ENCODE measurements at places on chromosomes 11 and 22.

DNA sequence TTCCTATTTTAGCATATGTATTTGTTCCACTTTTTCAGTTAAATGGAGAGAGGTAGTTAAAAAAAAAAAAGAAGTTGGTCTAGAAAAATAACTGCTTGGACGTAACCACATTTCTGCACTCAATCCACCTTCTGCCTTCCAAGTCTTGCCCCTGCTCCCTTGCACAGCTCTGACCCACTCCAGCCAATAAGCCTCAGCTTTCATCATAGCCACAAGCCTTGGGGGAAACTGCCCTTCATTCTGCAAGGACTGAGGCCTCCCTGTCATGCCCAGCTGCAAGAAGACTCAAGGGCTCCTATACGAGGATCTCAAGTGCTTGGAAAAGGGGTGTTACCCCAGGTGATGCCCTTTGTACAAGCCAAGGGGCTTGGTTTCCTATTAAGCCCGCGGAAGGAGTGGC lies 36.0 kb upstream of the OAF start:
- no peak for DNase-seq

GRCh38 chr22:42443240-42444076 lies 11.3 kb upstream of the NFAM1 start:
- no peak for DNase-seq

- no peak for DNase-seq
Measured at GRCh38 chr11:65645710-65646109, 7.8 kb downstream of the SIPA1 start.

DNA sequence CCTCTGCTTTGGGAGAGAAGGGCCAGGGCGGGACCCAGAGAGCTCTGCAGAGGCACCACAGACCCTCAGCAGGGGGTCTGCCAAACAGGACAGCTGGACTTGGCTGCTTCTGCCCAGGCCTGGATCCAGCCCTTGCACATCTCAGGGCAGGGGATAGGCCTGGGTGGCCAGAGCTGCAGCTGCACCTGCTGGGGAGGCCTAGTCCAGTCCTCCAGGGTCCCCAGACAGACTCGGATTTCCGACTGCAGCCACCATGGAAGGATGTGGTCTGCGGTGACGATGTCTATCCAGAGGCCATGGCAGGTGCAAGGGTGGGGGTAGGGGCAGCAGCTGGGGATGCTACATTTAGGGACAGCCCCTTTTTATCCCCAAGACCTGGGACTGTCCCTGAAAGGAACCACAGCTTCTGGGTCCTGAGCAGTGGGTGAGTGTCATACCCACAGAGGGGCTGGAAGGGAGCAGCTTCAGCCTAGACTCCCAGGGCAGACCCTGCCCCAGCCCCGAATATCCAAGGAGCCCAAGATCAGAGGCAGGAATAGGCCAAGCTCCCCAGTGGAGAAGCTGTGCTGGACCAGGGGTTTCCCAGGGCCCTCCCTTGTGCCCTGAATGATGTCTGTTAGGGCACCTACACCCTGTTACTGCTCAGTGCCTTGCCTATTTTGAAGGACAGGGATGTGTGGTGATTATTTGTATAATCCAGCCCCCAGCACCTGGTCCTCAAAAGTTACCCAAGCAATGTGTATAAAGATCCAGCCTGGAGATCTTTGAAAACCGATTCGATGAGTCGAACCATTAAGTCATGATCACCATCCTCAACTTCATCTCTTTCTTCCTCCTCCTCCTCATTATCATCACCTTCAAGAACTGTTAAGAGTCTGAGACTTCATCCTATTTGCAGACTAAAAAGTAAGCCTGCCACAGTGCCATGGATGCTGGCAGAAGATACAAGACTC lies 2.5 kb upstream of the IGLL5 start:
- no peak for DNase-seq

GRCh38 chr11:29485641-29486040 lies 531.2 kb downstream of the KCNA4 start:
- DNase-seq, result no peak

GRCh38 chr11:18567081-18567480 lies 21.5 kb downstream of the UEVLD start:
- DNase-seq, result no peak

GRCh38 chr11:15194671-15195415 lies 80.1 kb downstream of the INSC start:
- DNase-seq, result no peak

GRCh38 chr11:87894961-87895360 lies 280.3 kb downstream of the RAB38 start:
- no peak for DNase-seq

DNA sequence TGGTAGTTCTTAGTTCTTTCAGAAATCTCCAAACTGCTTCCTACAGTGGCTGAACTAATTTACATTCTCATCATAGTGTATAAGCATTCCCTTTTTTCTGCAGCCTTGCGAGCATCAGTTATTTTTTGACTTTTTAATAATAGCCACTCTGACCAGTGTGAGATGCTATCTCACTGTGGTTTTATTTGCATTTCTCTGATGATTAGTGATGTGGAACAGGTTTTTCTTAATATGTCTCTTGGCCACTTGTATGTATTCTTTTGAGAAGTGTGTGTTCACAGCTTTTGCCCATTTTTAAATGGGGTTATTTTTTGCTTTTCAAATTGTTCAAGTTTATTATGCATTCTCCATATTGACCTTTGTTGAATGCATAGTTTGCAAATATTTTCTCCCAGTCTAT lies 459.3 kb downstream of the NTM start:
- no peak for DNase-seq

GRCh38 chr11:119531056-119531455 lies 108.1 kb upstream of the THY1 start:
- no peak for DNase-seq

- no peak for DNase-seq
Measured at GRCh38 chr11:7555052-7555699, 41.4 kb downstream of the PPFIBP2 start.

DNA sequence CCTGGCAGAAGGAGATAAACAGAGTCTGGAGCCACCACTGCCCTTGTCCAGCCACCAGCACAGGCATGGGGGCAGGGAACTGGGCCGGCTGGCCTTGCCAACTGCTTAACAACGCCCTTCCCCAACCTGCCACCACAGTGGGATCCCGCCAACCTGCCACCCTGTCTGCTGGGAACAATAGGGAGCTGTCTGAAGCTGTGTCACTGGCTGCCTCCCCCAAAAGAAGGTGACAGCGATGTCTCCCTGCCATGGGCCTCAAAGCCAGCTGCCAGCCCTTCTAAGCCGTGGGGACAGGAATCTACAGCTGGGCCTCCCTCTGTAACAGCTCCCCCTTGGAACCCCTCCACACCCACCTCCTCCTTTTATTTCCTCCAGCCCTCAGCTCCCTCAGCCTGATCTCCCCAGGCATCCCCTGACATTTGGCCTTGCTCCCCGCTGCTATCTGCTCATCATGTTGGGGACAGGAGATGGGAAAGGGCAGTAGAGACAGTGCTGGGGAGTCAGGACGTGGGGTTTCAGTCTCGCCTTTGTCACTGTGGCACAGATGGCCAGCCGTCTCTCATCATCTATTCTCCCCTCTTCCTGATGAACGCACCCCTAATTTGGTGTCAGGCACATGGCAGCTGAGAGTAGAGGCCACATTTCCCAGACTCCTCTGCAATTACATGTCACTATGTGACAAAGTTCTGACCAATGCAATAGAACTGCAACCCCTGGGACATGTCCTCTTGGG lies 51.3 kb upstream of the PRDM11 start:
- no peak for DNase-seq

DNA sequence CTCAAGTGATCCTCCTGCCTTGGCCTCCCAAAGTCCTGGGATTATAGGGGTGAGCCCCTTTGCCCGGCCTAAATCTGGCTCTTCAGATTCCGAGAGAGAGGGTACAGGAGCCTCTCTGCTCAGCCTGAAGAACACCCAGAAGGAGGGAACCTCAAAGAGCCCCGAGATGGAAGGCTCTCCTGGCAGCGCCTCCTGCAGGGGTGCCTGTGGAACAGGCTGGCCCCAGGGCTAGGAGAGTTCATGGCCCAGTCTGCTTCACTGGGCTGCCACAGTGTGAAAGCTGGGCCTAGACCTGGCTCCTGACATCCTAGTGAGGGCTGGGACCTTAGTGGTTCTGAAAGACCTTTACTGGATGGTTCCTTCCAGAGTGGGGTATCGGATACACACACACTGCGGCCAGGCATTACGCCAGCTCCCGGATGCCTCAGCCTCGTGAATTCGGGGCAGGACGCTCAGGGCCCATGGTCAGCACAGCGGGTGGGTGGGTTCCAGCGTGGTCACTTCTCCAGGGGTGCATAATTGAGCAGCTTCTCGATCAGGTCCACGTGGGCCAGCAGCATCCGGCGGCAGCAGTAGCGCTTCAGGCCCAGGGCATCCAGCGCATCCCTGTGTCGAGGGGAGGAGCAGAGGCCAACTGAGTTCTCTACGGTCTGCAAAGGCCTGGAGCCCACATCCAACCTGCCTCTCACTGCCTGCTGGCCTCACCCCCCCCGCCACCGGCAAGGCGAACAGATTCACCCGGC lies 2.3 kb downstream of the POLR2L start:
- DNase-seq, result no peak

DNA sequence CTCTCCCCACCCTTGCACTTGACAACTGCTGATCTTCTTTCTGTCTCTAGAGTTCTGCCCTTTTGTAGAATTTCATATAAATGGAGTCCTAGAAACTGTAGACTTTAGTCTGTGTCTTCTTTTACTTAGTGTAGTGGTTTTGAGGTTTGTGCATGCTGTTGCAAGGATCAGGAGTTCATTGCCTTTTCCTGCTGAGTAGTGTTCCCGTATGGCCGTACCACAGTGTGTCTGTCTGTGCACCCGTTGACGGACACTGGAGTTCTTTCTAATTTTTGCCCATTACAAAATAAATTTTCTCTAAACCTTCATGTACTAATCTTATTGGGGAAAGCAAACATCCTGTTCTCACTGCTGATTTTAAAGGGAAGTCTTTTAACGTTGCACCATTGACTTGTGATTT lies 138.1 kb downstream of the TBC1D22A start:
- no peak for DNase-seq

- no peak for DNase-seq
Measured at GRCh38 chr11:35525501-35526175, at the start of gene PAMR1. Gene PAMR1, minus strand, starts transcription at chr11:35525616. Its CDS starts 31 bp downstream, at chr11:35525585.

DNA sequence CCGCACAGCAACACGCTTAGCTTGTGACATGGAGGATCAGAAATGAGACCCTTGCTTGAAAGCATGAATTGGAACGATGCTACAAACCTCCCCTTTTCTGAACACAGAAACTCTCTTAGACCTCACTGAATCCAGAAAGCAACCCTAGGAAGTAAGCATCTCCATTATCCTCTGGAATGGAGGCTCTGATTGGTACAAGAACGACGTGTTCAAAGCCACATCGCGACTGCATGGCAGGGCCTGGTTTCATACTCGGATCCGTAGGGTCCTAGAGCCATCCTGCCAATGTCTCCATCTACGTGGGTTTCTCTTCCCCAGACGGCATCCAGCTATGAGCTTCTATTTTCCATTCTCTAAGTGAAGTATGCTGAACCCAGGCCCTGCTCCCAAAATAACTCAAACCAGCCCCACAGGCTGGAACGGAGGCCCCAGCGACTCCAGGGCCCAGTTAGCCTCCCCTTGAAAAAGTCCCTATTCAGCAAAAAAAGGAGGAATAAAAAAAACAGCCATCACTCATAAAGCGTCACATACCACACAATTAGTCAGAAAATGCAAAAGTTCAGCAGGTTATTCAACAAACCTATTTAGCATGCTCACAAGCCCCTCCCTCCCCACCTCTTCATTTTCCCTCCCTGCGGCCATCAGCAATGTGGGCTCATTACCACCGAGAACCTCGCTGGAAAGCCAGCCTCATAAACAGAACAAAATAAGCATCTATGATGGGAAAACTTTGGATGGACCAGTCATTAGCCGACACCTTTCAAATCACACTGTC lies 7.1 kb upstream of the MN1 start:
- DNase-seq, result no peak

DNA sequence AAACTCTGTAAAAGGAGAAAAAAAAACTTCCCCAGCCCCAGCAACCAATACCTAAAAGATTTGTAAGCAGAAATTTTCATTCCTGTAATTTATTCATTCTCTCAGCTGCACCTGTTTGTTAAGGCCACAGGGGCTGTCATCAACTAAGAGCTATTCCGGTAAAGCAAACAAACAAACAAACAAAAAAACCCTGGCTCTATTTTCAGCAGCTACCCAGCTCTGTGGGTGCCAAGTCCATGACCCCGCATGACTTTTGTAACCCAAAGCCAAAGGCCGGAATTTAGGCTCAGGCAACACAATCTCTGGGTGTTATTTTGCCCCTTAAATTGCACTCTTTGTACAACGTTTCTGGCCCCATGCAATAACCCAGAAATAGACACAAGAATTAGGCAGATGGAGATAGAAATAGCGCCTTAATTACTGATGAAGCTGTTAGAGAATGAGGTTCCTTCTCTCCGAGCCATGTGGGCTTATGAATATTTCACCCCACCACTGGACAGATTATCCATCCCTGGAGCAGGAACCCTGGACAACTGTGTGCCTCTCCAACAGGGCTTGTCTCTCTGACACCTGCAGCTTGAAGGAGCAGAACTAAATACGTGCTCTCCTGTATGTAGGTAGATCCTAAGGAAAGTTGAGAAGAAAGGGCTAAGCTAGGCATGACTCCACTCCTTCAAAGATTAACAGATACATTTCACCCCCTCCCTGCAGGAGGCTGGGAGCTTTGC lies 29.4 kb downstream of the APOL6 start:
- DNase-seq, result no peak

DNA sequence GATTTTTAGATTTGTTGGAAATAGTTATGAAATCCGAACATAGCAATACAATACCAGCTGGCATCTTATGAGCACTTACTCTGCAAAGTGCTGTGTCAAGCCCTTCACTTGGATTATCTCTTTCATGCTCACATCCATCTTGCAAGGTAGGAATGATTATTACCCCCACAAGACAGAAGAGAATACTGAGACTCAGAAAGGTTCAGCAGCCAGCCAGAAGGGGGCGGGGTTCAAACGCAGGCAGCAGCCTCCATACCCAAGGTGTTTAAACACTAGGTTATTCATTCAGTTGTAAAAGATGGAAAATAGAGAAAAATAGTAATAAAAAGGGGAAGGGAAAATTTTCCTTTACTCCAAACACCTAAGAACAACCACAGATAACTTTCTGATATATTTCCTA lies 158.5 kb downstream of the CCDC34 start:
- no peak for DNase-seq

GRCh38 chr22:19880786-19881569 lies 26.3 kb upstream of the GNB1L start:
- no peak for DNase-seq

DNA sequence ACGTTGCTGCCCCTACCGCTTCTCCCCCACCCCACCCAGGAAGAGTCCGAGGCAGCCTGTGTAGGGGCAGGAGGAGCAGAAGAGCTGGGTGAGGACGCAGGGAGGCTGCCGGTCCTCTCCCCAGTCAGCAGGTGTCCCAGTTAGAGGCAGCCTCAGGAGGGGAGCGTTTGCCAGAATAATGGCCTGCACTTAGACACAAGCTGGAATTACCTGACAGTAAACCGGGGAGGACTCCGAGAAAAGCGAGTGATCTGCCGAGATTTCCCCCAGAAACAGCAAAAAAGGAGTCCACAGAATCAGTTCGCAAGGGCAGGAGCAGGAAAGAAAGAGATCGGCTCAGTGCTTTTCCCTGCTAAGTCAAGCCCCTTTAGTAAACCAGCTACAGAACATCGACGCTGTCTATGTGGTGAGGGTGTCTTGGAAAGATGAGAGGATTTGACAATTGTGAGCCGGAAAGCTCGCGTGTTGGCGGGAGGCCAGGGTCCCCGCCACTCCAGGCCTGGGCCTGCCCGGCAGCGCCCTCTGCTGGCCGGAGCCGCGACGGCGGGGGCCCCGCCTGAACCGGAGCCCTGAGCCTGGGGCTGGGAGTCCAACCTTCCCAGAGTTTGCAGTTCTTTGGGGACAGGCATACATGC lies 17.7 kb upstream of the THRSP start:
- DNase-seq, result peak; percentile 37
